ENCODE measurements at places on chromosomes 1 and 21.

DNA sequence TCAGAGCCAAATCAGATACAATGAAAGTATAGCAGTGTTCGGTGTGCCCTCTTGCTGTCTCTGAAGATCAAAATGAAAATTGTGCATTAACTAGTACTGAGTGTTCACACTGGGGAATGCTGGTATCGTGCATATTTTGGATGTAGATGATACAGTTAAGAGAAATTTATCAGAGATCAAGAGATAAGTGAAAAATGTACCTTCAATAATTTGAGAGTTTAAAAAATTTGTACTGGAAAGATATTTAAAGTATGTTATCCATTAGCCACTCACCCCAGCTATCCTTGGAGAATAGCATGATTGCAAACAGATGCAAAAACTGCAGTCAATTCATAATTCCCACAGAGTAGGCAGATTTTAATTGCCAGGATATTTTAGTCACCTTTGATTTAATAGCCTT lies 56.4 kb downstream of the GREM2 start:
- DNase-seq = no peak

GRCh38 chr1:98179151-98179773 lies 258.4 kb upstream of the DPYD start:
- no peak for DNase-seq

- no peak for DNase-seq
These were observed 51.2 kb downstream of the CCDC185 start for GRCh38 chr1:223444411-223444810.

- DNase-seq = no peak
These were observed 118.4 kb downstream of the RHOU start for GRCh38 chr1:228853637-228854036.

- no peak for DNase-seq
These were observed 25.6 kb downstream of the GON4L start for GRCh38 chr1:155831279-155831976.

- no peak for DNase-seq
These were observed 274.3 kb downstream of the USP25 start for GRCh38 chr21:16004086-16004485.

DNA sequence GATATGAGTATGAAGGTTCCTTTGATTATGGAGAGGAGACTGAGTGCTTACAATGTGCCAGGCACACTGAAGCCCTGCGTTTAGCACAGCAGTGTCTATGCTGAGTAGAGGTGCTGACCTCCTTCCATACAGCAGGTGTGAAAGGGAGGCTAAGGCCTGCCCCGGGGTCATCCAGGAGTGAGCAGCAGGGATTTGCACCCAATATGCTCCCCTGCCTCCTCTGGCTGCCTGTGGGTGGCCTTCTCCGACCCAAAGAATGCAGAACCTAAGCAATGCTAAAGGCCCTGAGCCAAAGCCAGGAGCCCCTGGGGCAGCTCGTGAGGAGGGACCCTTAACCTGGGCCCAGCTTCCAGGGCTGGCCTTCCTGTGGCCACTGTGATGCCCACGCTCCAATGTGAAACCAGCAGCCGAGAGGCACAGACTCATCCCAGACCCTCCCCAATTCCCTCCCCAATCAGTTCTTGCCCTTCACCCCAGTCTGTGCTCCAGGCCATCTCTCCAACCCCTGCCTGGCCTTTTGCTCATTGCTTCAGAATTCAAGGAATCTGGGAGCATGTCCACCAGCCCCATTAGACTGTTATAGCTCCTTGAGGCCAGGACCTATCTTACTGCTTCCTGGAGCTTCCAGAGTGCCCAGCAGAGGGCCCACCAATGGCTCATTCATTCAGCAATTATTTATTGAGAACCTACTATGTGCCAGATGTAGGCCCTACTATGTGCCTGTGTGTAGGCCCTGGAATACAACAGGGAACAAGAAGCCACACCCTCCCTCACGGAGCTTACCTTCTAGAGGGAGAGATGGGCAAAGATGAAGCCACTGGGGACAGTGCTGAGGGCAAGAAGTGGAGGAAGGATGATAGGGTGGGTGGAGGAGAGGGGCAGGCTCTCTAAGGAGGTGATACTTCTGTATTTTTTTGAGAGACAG lies 53.3 kb downstream of the TAS1R2 start:
- no peak for DNase-seq

DNA sequence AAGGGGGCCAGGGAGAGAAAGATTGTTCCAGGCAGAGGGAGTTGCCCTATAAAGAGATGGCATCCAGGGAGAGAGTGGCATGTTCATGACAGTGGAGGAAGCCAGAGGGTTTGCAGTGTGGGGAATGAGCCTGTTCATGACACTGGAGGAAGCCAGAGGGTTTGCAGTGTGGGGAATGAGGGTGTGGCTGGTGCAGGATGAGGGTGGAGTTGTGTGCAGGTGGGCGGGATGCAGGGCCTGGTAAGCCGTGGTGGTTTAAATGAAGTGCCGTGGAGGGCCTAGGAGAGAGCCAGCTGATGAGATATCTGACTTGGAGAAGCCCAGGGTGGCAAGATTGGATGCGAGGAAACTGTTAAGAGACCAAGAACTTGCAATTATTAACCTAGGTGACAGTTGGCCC lies 131.8 kb downstream of the CAMTA1 start:
- no peak for DNase-seq

DNA sequence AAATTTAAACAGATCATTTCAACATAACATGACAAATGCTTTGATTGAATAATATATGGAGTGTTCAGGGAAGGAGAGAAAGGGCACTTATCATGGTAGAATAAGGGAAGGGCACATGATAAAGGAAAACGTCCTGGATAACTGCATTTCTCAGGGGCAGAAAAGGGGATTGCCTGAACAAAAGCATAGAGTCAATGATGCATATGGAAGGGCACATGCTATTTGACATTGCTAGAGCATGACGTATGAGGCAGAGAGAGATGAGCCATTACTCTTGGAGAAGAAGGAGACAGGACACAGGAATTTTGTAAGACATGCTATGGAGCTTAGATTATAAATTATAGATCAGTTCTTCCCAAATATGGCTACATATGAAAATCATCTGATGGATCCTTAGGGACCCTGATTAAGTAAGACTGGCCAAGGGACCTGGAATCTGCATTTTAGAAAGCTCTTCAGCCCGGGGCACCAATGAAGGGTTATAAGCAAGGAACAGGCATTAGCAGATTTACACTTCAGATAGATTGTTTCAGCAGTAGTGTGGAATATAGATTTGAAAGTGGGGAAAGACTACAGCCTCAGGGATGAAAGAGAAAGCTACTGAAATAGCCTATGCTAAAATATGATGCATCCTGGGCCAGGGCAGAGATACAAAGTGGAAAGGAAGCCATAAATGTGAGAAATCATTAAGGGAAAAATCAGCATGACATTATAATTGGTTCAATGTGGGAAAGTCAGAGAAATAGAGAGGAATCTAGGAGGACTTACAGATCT lies 21.3 kb downstream of the FMO2 start:
- no peak for DNase-seq

DNA sequence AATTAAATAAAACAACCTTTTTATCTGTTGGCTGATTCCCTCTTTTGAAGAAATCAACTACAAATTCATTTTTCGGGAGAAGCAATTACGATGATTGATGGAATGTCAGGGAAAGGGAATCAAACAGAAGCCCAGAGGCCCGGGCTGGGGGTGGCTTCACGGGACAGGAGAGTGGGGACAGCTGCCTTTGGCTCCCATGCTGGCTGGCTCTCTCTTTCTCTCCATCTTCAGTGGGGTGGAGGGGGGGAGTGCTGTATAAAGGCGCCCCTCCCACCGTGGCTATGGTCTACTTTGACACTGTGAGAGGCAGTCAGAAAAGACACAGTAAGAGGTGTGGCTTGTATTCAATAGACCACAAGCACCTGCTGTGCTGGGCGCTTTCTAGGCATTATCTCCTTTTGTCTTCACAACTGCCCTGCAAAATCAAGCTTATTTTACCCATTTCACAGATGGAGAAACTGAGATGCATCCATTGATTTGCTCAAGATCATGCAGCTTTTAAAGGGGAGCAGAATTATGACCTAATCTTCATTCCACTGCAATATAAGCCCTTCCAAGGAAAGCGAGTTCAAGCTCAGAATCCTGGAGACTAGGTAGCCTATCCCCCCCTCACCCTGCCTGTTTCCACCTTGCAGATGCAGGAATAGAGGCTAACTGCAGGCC lies 92.9 kb downstream of the GRIK3 start:
- no peak for DNase-seq

DNA sequence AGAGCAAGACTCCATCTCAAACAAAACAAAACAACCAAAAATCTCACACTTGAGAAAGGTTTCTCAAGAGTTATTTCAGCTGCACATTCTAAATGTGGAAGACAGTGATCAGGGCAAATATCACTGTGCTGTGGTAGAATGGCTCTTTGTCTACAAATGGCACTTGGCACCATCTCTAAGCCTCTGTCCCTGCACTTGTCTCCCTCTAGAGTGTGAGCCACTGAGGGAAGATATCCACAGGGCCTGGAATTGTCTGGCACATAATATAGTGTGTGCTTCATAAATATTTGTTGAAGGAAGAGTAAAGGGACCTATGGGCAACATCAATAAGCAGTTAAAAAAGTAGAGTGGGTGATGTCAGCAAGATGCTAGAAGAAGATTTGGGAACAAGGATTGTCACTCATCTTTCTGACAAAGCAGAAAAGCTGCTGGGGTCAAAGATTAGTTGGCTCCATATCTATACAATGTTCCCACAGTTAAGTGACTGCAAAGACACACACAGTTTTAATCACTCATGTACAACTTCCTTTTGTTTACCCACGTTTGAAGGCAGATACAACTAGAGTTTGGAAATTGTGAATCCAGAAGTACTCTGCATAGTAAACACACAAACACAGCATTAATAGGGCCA lies 19.1 kb downstream of the CD101 start:
- no peak for DNase-seq

DNA sequence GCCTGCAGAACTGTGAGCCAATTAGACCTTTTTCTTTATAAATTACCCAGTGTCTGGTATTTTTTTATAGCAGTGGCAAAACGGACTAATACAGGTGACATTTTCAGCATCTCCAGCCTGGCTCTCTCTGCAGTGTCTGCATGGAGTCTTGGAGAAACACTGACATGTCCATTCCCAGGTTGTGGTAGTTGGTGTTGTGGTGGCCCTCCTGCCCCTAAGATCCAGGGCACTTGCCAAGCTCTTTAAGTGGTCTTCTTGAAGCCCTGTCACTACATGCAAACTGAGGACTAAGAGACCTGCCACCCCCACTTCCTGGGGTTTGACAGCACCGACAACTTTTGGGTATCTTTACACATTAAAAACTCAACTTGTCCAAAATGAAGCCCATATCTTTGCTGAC lies 419.4 kb downstream of the NPHP4 start:
- no peak for DNase-seq

GRCh38 chr1:19309123-19309813 lies 2.7 kb downstream of the AKR7A2 start:
- peak; percentile 93 for DNase-seq

DNA sequence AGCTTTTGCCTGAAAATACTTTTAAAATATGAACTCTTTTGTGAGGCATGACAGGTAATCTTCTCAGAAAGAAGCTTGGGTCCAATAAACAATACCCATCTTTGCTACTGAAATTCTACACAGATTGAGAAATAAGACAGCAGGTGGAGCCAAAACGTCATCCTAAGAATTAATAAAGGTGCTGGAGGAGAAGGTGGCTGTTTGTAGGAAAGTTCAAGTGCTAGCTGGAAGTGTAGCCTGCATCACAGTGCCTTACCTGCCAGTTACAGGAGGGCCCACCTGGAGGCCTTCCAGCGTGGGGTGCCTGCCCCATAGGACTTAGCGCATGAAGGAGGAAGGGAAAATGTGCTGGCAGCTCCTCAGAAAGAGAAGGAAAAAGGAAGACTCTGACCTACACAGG lies 93.7 kb downstream of the TTC3 start:
- DNase-seq = no peak
